ENCODE measurements at places on chromosomes 12 and 14.

GRCh38 chr14:52443506-52443905, 108.8 kb downstream of the TXNDC16 start:
- DNase-seq, result no peak

DNA sequence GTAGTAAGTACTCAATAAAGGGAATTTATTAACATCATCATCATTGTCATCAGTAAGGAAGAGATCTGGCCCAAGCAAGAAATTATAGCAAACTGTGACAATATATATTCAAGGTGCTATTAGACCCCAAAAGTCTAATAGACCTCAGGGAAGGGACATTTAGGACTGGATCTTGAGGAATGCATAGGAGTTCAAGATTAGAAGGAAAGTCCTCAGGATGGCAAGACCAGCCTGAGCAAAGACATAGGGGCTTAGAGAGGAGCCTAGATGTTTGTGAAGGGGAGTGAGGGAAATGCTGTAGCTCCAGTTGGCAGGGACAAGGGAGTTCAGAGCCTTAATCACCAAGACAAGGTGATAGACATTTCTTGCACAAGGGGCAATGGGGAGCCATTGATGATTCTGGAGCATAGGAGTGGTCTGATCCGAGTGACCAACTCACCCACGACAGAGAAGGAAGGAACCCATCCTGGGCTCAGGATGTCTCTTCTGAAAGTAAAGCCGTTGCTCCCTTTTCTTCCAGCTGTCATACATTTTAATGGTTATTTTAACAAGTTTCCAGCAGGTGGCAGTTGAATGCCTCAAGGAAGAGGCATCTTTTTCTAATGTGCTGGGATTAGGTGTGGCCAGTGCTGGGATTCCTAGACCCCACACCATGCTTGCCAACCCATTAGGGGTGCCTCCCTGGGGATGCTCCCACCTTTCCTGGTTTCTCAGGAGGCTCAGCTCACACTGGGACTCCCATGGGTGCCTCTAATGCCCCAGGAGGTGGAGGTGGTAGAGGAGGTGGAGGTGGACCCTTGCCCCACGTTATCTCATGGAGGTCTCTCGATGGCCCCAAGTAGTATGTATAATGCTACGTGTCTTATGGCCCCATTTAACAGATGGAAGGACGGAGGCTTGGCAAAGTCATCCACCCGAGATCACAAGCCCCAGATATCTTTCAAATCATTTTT, 37.8 kb downstream of the PHETA1 start:
- no peak for DNase-seq

GRCh38 chr12:76259106-76259505, 89.1 kb downstream of the BBS10 start:
- DNase-seq, result no peak

DNA sequence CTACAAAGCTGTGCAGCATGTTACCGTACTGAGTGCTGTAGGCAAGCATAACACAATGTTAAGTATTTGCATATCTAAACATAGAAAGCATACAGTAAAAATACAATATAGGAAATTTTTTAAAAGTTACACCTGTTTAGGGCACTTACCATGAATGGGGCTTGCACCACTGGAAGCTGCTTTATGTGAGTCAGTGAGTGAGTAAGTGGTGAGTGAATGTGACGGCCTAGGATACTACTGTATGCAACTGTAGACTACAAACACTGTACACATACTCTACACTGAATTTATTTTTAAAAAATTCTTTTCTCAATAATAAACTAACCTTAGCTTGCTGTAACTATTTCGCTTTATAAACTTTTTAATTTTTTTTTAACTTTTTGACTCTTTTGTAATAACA, 82.1 kb upstream of the FSCB start:
- no peak for DNase-seq

- DNase-seq, result no peak
These were observed 6.9 kb downstream of the GALNT9 start for GRCh38 chr12:132322206-132323132.

GRCh38 chr14:79730953-79731352, 480.4 kb downstream of the DIO2 start:
- no peak for DNase-seq

GRCh38 chr14:53109105-53110041, 43.8 kb downstream of the DDHD1 start:
- DNase-seq, result peak; percentile 35

GRCh38 chr12:20055856-20056255, 312.5 kb upstream of the PDE3A start:
- DNase-seq, result no peak

GRCh38 chr12:3371018-3371417, 120.0 kb upstream of the PRMT8 start:
- no peak for DNase-seq

GRCh38 chr14:74627076-74627475, 15.0 kb upstream of the LTBP2 start:
- DNase-seq, result no peak

DNA sequence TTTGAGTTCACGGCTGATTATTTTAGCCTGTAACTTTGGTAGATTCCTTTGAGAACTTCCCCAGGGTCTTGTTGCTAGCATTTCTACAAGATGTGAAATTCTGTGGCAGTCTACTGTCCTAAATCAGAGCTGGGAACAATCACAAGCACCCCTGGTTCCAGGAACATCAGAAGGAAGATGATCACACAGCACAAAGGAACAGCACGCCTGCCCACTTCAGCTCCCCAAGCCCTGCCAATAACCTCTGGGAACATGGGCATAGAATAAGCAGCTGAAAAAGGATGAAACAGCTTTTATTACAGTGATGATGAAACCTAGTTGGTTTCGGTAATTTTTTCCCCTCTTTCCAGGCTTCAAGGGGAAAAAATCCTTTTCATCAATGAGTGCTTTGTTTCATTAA, 12.3 kb downstream of the GPR19 start:
- DNase-seq, result no peak

DNA sequence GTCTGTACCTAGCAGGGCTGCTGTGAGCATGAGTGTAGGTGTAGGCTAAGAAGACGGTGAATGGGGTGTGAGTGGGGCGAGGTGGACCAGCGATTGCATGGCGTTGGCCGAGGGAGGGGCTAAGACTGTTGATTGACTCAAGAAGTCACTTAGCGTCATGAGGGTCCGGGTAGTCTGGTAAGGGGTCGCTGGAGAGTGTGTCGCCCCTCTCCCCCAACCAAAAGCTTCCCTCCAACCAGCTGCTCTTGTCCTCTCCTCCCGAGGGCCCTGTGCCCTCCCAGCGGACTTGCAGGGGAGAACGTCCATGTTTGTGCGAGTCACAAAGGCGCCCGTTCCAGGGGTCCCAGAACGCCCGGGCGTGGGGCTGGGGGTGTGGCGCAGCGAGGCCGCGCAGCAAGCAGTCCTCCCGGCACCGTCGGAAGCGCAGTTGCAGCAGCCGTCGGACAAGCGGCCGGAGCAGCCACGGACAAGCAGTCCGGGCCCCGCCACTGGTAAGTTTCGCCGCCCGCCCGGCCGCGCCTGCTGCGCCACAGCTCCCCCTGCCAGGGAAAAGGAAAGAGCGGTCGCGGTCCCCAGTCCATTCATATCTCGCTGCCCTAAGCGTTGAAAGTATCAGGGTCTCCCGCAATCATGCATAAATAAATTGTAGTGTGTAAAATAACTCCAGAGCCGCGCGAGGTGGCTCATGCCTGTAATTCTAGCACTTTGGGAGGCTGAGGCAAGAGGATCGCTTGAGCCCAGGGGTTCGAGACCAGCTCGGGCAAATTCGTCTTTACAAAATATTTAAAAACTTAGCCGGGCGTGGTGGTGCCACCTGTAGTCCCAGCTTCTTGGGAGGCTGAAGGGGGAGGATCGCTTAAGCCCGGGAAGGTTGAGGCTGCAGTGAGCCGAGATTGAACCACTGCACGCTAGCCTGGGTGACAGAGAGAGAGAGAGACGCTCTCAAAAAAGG, at the start of gene CCDC63:
TSS of gene CCDC63 (plus strand) at position 373 of the 952 bp plus-strand sequence. CDS start 5,968 bp downstream, outside the sequence.
- peak; percentile 17 for DNase-seq

GRCh38 chr12:67969134-67969802, 20.0 kb upstream of the IFNG-AS1 start:
- DNase-seq, result no peak

- DNase-seq, result no peak
These were observed 88.8 kb downstream of the ATF7IP start for GRCh38 chr12:14454098-14454907.

GRCh38 chr14:31204593-31205534, 2.7 kb downstream of the HECTD1 start:
- no peak for DNase-seq

DNA sequence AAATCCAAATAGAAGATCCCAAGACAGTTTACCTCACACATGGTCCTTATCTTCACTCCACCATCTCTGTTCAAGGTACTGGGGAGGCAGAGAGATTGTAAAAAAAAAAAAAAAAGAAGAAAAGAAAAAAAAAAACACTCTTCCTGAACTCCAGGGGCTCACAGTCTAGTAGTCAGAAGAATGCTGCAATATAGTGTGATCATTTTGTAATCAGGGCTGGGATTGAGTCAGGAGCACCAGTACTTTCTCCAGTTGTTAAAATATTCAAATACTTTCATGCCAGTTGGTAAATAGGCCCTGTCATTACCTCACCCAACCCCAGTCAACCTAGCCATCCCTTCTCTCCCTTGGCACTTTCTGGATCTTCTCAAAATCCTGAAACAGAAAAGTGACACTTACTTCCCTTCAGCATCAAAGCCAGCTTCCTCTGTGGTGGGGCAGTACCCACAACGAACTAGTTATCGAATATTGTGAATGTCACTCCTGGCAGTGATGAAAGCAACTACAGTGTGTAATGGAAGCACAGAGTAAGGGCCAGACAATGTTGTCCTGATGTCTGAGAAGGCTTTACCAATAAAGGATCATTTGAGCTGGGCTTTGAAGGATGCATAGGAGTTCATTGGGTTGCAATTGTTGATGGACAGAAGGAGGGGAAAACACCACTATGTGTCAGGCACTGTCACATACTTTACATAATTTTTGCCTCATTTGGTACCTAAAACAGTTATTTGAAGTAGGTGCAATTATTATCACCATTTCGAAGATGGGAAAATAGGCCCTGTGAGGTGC, 44.3 kb upstream of the HSPB8 start:
- no peak for DNase-seq

GRCh38 chr12:3520711-3521110, 29.7 kb downstream of the PRMT8 start:
- DNase-seq, result no peak

DNA sequence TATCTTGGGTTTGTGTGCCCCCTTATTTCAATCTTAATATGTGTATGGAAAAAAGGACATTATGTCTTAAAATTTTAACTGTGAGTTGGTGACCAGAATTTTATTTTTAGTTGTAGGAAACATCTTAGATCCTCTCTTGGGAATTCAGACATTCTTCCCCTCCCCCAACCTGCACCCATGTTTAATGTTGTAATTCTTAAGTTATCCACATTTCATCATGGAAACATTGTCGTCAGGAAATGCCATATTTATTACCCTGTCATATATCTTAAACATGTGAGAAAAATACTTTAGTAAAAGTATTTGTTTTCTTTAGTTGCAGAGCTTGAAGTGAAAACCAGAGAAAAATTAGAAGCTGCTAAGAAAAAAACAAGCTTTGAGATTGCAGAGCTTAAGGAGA, 30.3 kb downstream of the YEATS4 start:
- no peak for DNase-seq

DNA sequence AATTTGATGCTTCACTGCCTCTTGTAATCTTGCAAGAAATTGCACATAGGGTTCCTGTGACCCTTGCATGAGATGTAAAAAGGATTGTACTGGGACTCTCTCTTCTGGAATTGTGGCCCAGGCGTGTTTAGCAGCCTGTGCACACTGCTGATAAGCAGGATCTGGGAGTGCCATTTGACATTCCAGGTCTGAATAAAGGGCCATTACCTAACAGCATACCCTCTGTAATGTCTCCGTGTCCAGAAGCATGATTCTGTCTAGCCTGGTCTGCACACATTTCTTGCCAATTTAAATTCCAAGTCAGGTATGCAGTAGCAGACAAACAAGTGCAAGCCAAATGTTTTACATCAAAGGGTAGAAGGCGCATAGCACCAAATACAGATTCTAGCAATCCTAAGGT, 18.1 kb upstream of the MAPKAPK5 start:
- no peak for DNase-seq

GRCh38 chr12:66598079-66598478, 80.8 kb downstream of the GRIP1 start:
- DNase-seq, result no peak

DNA sequence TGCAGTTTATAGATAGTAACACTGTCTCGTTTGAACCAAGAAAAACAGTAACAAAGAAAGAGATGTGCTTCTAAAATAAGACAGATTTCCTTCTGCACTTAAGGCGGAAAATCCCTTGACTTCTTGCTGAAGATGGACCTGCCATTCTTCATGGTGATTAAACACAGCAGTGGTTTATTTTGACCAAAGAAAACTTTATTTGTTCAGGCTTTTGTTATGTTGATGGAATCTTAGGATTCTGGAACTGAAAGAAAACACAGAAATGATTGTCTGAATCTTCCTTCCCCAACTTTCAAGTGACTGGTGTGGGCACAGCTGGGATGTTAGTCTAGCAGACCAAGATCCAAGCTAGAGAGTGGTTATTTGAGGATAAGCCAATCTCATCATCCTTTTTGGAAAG, 72.2 kb downstream of the DACT1 start:
- no peak for DNase-seq

GRCh38 chr14:25628390-25628789, 578.4 kb upstream of the STXBP6 start:
- DNase-seq, result no peak

DNA sequence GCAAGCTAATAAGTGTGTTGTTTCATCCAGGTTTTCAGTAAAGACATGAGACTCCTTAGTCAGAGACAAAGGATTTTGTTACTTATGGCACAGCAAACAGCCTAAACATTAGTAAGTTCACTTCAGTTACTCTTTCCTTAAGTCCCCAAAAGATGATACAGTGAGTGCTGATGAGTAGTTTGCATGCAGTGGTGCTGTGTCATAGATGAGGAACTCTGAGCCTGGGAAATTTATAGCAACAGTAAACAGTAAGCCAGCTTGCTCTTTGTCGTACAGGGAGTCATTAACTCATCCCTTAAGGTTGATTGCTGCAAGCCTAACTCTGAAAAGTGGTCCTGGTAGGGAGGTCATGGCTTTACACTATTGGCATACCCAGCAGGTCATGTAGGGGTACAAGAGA, 208.6 kb upstream of the OR4E1 start:
- DNase-seq, result no peak

DNA sequence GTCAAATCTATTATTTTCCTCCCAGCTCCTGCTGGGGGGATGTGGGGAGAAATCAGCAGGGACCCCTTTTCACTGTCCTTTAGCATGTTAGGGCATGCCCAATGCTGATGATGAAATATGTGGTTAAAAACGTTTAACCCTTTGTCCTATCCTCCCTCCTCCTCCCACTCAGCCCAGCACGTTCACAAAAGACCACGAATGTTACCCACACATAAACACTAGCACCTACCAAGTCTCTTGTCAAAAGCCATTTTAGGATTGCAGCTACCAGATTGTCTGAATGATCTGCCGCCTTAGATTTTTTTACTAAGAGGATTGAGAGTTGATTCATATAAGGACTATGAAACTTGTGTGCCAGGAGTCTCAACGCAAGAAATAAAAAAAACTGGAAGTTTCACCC, 70.4 kb downstream of the TBK1 start:
- DNase-seq, result no peak

Measured in stimulated activated CD4-positive, alpha-beta T cell treated with anti-CD3 and anti-CD28 coated beads, Interleukin-2, amount 100 ng/mL, for 48 hours (primary cell).